ENCODE measurements at places on chromosomes 7 and 10. TPM values are rescaled to one million over a fixed set of nuclear protein-coding genes. Genes with fewer than 3 reads are reported as not detected.

SLC18A3 gene
- not detected for total RNA-seq

GARIN1A gene
- 2.7 TPM for total RNA-seq

POMZP3 gene
- total RNA-seq, result 14.5 TPM

NME8 gene
- total RNA-seq, result not detected

GALNT11 gene
- 18.0 TPM for total RNA-seq

IDI2 gene
- total RNA-seq, result not detected

H2BK1 gene
- total RNA-seq, result 4.4 TPM

- H3K4me3 ChIP-seq, result no peak overlapping the region
- no peaks in the 10 kb centered on the region for H3K27me3 ChIP-seq
- H3K27ac ChIP-seq, result no peak overlapping the region
- no peaks in the 10 kb centered on the region for H3K4me1 ChIP-seq
Observed at GRCh38 chr7:9822458-9823290, 1151.0 kb upstream of the PHF14 start.

DNA sequence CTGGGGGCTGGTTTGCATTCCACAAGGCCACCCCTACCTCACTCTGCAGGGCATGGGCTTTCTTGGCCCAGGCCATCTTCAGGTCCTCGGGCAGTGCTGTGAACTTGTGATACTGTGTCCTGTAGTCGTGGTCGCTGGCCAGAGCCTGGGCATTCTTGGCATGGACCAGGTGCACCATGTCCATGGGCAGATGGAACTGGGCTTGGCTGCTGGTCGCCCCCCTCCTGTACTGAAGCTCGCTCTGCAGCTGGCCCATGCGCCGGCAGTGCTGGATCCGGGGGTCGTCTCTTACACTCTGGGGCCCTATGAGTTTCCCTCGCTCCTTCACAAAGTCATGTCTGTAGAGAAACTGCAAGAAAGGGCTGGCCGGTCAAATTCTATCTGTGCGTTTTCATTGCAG is 51.7 kb downstream of the HABP2 start:
- H3K27ac ChIP-seq, result no peak overlapping the region
- no peaks in the 10 kb centered on the region for H3K36me3 ChIP-seq
- H3K4me3 ChIP-seq, result no peak overlapping the region
- no peak for DNase-seq
- H3K27me3 ChIP-seq, result no peaks in the 10 kb centered on the region
- H3K4me1 ChIP-seq, result no peaks in the 10 kb centered on the region

GRCh38 chr7:111789870-111790269 is 227.6 kb upstream of the IMMP2L start:
- no peak overlapping the region for H3K4me3 ChIP-seq
- DNase-seq, result no peak
- peaks cover 3% of the 10 kb centered on the region for H3K36me3 ChIP-seq
- no peak overlapping the region for H3K27ac ChIP-seq
- H3K27me3 ChIP-seq, result peaks cover 12% of the 10 kb centered on the region
- no peaks in the 10 kb centered on the region for H3K4me1 ChIP-seq

- H3K27ac ChIP-seq, result no peak overlapping the region
- DNase-seq, result no peak
- H3K4me3 ChIP-seq, result no peak overlapping the region
- peaks cover 5% of the 10 kb centered on the region for H3K36me3 ChIP-seq
- no peaks in the 10 kb centered on the region for H3K27me3 ChIP-seq
Observed at GRCh38 chr7:143117395-143117794, 14.5 kb upstream of the PIP start.

- H3K27me3 ChIP-seq, result no peaks in the 10 kb centered on the region
- H3K4me3 ChIP-seq, result no peak overlapping the region
- DNase-seq, result no peak
- peak overlapping the region; percentile 35 for H3K27ac ChIP-seq
- H3K36me3 ChIP-seq, result peaks cover 14% of the 10 kb centered on the region
Observed at GRCh38 chr7:102407910-102408309, 11.7 kb downstream of the PRKRIP1 start.

GRCh38 chr10:483261-483660 is 206.2 kb downstream of the DIP2C start:
- H3K27me3 ChIP-seq, result no peaks in the 10 kb centered on the region
- peaks cover 7% of the 10 kb centered on the region for H3K4me1 ChIP-seq
- H3K27ac ChIP-seq, result no peak overlapping the region
- H3K4me3 ChIP-seq, result no peak overlapping the region
- peaks cover 4% of the 10 kb centered on the region for H3K36me3 ChIP-seq

DNA sequence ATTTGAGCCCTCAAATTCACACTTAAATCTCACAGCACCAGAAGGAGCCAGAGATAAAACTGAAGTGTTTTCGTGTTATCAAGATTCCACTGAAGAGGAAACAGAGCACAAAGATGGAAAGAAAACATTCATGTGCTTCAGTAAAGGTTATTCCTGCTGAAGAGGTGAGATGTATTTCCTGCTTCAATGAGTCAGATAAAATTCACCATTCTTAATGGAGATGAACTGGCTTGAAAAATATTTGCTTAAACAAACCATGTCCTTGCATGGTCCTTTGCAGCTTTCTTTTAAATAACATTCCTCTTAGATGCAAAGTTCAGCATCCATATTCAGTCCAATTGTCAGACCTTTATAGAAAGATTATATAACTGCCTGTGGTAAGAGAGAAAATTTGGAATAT is 294.2 kb downstream of the IPMK start:
- no peaks in the 10 kb centered on the region for H3K4me1 ChIP-seq
- no peaks in the 10 kb centered on the region for H3K36me3 ChIP-seq
- no peaks in the 10 kb centered on the region for H3K27me3 ChIP-seq

- no peak overlapping the region for H3K4me3 ChIP-seq
- H3K27me3 ChIP-seq, result no peaks in the 10 kb centered on the region
- DNase-seq, result no peak
- H3K4me1 ChIP-seq, result no peaks in the 10 kb centered on the region
- no peak overlapping the region for H3K27ac ChIP-seq
- no peaks in the 10 kb centered on the region for H3K36me3 ChIP-seq
Observed at GRCh38 chr10:67827811-67828210, 10.2 kb downstream of the DNAJC12 start.

DNA sequence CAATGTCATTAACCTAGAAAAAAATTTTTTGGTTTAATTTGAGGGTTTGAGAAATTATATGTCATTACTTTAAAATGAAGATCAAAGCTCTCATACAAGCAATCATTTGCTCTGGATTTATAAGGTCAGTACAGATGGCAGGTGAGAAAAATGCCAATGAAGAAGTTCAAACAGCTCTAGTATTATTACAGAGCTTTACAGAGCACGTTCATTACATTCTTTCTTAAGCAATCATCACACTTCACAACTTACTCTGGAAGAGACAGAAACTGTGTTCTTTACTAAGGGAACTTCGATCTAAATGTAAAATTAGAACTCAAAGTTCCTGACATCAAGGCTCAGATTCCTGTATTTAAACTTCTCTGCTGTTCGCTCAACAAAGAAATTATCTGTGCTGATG is 153.4 kb downstream of the ATE1 start:
- no peak overlapping the region for H3K4me3 ChIP-seq
- peaks cover 5% of the 10 kb centered on the region for H3K36me3 ChIP-seq
- no peak overlapping the region for H3K27ac ChIP-seq
- H3K27me3 ChIP-seq, result no peaks in the 10 kb centered on the region

DNA sequence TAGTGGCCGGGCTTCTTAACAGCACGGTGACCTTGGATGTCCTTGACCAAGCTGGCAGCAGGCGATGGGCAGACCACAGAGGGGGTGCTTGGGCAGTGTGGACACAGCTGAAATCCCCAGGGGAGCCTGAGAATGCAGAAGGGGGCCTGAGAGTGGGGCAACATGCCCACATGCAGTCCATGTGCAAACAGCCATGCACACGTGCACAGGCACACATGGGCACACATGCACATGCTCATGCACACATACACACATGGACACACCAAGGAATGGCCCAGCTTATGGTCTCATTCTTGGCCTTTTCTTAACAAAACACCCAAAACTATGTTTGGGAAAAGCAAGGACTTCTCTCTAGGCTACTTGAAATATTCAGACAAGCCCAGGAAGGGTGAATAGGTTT is 483.9 kb upstream of the MKI67 start:
- H3K27me3 ChIP-seq, result no peaks in the 10 kb centered on the region
- H3K36me3 ChIP-seq, result no peaks in the 10 kb centered on the region
- H3K27ac ChIP-seq, result no peak overlapping the region
- DNase-seq, result no peak

GRCh38 chr7:142832417-142832816 is 22.5 kb upstream of the EPHB6 start:
- peaks cover 31% of the 10 kb centered on the region for H3K4me1 ChIP-seq
- H3K27ac ChIP-seq, result no peak overlapping the region
- DNase-seq, result no peak
- no peaks in the 10 kb centered on the region for H3K27me3 ChIP-seq
- no peaks in the 10 kb centered on the region for H3K36me3 ChIP-seq
- no peak overlapping the region for H3K4me3 ChIP-seq

- H3K27ac ChIP-seq, result no peak overlapping the region
- H3K4me3 ChIP-seq, result no peak overlapping the region
- H3K4me1 ChIP-seq, result peaks cover 19% of the 10 kb centered on the region
- H3K36me3 ChIP-seq, result peaks cover 1% of the 10 kb centered on the region
Observed at GRCh38 chr10:50592961-50593418, 30.8 kb downstream of the SGMS1 start.

DNA sequence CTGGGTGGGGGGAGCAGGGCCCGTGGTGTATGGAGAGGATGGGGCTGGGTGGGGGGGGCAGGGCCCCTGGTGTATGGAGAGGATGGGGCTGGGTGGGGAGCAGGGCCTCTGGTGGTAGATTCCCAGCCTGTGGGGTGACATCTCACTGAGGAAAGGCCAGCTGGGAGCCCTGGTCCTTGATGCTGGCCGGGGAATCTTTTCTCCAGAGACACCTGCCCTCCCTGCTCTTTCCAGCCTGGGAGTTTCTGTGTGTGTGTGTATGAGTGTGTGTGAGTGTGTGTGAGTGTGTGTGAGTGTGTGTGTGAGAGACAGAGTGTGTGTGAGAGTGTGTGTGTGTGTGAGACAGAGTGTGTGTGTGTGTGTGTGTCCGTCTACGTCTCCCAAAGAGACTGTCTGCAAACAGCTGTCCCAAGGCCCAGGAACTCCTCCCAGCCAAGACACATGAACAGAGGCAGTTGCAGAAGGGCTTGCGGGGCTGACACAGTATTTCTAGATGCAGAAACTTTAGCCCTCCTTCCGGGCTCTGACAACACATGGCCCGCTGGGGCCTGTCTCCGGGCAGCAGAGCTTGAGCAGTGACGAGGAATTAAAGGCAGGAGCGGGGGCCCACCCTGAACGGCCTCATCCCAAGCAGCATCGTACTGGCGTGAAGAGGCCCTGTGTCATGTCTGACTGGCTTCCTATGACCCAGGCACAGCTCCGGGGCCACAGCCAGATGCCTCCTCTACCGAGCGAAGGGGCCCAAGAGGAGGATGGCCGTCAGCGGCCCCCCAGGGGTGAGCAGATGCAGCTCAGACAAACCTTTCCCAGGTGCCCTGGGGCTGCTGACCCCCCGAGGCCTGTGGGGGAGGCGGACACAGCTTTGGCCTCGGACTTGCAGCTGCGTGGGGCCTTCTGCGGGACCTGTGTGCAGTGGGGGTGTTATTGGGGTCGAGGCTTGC is 24.3 kb downstream of the FAM20C start:
- no peaks in the 10 kb centered on the region for H3K36me3 ChIP-seq
- no peak for DNase-seq
- no peaks in the 10 kb centered on the region for H3K27me3 ChIP-seq
- no peak overlapping the region for H3K27ac ChIP-seq

- H3K36me3 ChIP-seq, result no peaks in the 10 kb centered on the region
- H3K27me3 ChIP-seq, result peaks cover 30% of the 10 kb centered on the region
- no peak overlapping the region for H3K4me3 ChIP-seq
Observed at GRCh38 chr7:93884541-93884940, 6.0 kb downstream of the TFPI2 start.

DNA sequence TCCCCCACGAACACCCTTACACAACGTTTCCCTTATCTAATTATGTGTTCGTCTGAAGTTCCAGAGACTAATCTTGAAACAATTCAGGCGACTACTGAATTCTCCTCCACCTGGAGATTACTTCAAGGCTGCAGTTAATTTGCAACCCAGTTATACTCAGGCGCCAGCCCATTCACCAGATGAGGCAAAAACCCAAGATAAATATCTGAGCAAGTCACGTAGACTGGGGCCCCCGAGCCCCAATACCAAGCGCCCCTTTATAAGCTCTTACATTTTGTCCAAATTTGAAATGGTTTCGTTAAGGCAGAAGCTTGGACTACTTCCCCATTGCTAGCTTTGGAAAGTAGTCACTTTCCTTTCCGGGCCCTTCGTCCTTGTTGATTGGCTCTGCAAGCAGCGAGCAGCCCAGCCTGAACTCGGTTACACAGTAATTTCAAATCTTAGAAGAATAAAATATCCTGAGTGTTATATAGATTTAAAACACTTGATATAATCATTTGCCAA is 1.2 kb downstream of the TPK1 start:
- H3K27ac ChIP-seq, result peak overlapping the region; percentile 98
- peak; percentile 58 for DNase-seq
- H3K27me3 ChIP-seq, result no peaks in the 10 kb centered on the region
- H3K4me3 ChIP-seq, result peak overlapping the region; percentile 98

DNA sequence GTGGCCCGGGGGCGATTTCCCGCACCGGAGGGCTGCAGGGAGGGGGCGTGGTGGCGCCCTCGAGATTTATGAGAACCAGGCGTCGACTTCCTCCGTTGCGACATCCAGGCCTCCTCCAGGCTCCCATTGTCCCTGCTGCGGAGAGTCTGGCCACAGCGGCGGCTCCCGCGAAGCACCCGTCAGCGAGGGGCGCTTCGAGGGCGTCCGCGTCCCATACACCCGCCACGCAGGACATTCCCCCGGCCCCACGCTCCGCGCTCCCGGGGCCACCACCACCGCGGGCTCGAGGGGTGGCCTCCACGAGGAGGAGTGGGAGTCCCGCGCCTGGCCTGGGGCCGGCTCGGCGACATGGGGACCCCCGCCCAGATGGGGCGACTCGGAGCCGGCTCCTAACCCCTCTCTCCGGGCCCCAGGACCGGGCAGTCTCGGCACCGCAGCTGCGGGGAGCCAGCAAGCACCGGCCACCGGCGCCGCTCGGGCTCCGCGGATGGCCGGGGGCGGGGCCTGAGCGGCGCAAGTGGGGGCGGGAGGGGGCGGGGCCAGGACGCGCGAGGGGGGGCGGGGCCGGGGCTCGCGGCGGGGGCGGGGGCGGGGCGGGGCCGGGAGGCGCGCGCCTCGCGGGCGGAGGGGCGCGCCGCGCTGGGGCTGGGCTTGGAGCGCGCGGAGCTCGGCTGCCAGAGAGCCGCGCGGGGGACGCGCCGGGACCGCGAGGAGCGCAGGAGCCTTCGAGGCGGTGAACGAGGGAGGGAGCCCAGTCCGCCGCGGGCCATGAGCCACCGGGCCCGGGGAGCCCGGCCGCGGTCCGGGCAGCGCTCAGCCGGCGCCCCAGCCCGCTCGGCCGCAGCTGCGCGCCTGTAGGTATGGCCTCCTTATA is at the start of gene SH2B2:
Gene SH2B2 (plus strand): TSS at position 632 of the 874 bp plus-strand sequence. CDS start 13,683 bp downstream, outside the sequence.
- peak within 1 kb of the TSS; percentile 72 for H3K4me3 ChIP-seq
- DNase-seq, result peak; percentile 52
- H3K27me3 ChIP-seq, result peaks cover 11% of the 10 kb centered on the region
- no peaks in the 10 kb centered on the region for H3K36me3 ChIP-seq

DNA sequence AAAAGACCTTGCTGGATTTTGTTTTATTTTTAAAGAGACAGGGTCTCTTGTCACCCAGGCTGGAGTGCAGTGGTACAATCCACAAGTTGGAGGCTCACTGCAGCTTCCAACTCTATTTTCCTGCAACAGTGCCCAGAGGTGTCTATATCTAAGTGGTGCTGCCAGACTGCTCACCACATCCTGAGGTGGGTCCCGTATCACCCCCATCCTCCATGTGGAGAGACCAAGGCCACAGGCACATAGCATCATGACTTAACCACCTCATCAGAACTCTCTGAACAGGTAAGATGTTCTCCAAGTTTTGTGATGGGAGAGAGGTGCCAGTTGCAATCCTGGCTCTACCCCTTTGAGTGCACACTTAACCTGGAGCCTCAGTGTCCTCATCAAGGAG is 98.2 kb downstream of the RNF216 start:
- H3K36me3 ChIP-seq, result peaks cover 4% of the 10 kb centered on the region
- peaks cover 83% of the 10 kb centered on the region for H3K4me1 ChIP-seq
- H3K27me3 ChIP-seq, result no peaks in the 10 kb centered on the region
- no peak overlapping the region for H3K4me3 ChIP-seq
- H3K27ac ChIP-seq, result no peak overlapping the region
